SK-N-DZ (cell line): ENCODE measurements at places on chromosomes 6 and 20.

DNA sequence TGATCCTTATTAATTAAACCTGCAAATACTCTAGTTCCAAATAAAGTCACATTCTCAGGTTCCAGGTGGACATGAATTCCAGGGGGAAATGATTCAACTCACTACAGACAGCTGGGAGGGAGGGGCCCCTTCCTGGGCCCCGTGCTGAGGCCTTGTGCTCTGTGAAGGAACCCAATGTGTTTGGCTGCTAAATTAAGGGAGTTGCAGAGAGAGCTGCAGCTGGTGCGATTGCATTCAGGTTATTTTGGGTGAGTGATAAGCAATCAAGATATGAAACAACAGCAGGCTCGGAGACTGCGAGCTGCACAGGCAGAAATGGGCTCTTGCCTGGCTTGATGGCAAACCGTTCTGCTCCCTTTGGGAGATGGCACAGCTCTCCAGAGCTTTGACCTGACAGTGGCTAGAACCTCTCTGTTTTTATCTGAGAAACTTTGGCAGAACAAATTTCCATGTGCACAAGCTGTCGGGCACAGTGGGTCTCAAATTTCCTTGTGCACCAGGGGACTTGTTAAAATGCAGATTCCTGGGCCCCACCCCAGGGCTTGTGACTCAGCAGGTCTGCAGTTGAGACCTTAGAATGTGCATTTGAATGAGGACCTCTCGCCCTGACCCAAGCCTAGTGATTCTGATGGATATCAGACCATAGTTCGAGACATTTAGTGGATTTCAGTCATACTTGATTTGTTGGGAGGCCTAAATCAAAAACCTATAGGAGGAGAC, 9.8 kb downstream of the MAPK13 start:
- DNase-seq, result peak; percentile 49

GRCh38 chr20:25285856-25286798, 38.2 kb downstream of the PYGB start:
- no peak for DNase-seq

DNA sequence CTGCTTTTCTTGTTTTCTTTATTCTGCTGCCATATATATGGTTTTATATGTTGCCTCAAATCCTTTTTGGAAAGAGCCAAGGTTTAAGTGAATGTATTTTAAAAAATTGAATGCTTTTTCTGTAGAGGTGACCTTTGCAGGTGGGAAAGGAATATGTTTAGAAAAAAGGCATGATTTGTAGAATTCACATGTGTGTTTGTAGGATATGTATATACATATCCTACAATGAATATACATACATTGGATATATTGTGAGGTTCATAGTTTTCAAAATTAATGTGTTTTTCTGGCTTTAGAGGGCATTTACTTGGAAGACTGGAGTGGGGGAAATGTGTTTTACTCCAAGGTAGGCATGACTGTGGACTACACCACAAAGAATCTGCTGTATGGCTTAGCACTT, 4.0 kb upstream of the EYA2 start:
- no peak for DNase-seq

DNA sequence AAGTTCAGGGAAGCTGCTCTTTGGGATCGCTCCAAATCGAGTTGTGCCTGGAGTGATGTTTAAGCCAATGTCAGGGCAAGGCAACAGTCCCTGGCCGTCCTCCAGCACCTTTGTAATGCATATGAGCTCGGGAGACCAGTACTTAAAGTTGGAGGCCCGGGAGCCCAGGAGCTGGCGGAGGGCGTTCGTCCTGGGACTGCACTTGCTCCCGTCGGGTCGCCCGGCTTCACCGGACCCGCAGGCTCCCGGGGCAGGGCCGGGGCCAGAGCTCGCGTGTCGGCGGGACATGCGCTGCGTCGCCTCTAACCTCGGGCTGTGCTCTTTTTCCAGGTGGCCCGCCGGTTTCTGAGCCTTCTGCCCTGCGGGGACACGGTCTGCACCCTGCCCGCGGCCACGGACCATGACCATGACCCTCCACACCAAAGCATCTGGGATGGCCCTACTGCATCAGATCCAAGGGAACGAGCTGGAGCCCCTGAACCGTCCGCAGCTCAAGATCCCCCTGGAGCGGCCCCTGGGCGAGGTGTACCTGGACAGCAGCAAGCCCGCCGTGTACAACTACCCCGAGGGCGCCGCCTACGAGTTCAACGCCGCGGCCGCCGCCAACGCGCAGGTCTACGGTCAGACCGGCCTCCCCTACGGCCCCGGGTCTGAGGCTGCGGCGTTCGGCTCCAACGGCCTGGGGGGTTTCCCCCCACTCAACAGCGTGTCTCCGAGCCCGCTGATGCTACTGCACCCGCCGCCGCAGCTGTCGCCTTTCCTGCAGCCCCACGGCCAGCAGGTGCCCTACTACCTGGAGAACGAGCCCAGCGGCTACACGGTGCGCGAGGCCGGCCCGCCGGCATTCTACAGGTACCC, at the start of gene ESR1:
ESR1 (plus strand) TSS at position 170 of the 858 bp plus-strand sequence; CDS start at position 401, 231 bp downstream.
- no peak for DNase-seq

DNA sequence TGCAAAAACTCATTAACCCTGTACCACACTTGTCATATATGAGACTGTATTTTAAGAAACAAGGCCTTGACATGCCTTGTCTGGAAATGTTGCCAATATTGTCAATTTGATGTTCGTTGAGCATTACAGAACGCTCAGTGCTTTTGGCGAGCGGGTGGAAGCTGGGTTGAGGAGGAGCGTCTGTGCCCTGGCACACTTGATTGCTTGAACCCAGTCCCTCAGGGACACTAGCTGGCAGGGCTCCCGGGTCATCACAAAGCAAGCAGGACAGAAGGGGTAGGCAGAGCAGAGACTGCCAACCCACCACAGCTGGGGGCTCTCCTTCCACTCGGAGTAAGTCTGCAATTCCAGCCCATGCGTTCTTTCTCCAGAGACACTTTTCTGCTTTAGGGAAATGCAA, 286.3 kb downstream of the KHDC1L start:
- no peak for DNase-seq

DNA sequence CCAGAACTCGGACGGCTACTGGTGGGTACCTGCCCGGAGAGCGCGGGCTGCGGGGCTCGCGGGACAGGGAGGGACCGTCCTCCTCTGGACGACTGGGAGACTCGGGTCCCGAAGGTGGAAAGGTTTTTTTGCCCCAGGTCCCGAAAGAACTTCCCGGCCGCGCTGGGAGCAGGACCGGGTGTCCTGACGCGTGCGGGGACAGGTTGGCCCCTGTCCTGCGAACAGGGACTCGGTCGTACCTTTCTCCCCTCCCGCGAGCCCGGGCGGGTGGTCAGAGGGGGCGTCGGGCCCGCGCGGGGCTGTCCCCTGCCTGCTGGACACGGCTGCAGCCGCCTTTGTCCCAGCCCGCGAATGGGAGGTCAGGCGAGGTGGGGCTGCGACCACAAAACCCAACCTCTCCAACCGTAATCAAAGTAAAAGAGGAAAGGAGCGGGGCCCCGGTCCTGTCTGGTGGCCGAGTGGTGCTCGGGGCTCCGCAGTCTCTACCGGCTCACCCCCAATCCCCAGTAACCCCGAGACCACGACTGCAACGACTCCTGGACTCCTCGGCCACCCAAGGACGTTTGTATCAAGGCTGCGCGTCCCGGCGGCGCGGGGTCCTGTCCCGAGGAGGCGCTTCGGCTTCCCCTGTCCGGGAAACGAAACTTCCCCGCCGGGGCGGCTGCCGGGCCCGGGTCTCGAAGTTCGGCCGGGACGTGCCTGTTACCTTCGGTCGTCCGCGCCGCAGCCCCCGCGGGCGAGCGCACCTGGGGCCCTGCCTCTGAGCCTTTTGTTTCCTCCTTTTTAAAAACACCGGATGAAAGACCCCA, 798 bp downstream of the DSP start:
- no peak for DNase-seq

- DNase-seq, result no peak
These were observed 160.7 kb downstream of the LRFN2 start for GRCh38 chr6:40426346-40427066.

DNA sequence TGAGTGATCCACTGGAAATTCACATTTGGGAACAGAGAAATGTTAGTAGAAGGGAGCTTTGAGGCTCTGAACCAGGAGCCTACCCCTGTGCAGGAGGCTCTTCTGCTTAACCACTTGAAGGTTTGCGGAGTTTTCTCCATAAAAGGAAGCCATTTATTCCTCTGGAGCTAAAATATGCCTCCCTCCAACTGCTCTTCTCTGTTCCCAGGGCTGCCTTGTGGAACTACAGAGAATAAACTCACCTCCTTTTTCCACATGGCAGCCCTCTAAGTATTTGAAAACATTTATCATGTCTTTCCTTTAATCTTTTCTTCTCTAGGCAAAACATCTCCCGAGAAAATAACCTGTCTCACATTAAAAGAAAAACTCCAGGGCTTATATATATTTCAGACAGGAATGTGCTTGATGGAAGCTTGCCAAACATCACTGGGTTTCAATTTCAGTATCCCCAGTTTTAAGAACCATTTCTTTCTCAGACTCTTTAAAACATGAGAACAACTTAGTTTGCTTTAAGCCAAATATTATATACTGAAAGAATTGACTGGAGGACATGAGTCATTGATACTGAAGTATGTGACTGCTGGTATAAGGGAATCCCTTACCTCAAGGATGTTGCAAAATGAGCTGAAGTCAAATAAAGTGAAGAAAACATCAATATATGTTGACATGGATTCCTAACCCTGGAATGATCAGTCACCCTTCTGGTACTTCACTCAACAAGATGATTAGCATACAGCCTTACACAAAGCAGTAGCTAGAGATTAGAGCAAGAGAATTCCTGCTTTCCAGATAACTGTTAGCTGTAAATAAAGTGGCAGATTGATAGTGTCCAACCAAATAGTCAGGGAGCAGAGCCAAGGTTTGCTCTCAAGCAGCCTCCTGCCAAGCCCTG, 74.0 kb downstream of the ZBTB2 start:
- DNase-seq, result no peak

DNA sequence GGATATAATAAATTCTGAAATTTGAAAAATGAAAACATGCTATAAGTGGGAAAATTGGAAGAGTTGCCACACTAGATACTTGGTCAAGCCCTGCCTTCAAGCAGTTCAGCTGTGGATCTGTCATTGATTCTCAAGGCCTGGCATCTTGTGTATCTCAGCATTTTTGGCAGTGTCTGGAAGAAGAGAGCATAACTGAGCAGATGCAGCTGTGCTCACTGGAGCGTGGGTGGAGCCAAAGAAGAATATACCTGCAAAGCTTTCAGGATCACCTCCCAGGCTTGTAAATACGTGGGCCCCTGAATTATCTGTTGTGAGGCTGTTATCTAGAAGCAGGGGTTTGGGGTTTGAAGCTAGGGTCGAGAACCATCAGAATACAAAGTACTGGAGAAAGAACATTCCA, 31.3 kb upstream of the CHD6 start:
- DNase-seq, result peak; percentile 49

GRCh38 chr20:34293119-34293518, 10.0 kb downstream of the AHCY start:
- DNase-seq, result no peak

DNA sequence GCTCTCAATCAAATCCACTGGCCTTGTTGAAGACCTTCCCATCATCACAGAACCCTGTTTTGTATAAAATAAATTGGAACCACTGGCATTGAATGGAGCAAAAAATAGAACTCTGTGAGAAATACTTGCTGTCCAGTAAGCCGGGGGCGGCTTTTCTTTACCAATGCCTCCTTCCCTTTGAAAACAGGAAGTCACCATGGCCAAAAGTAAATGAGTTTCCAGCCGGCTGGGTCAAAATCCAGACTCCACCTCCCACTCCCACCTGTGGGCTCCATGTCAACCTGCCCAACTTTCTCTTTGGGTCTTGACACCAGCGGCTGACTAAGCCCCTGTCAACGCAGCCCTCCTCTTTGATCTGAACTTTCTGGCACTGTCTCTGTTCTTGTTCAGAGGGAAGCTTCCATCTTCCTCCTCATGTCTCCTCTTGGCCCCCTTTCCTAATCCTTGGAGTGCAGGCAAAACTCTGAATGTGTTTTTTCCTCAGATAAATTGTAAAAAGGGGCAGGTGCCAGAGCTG, 95.2 kb downstream of the TFAP2C start:
- no peak for DNase-seq

DNA sequence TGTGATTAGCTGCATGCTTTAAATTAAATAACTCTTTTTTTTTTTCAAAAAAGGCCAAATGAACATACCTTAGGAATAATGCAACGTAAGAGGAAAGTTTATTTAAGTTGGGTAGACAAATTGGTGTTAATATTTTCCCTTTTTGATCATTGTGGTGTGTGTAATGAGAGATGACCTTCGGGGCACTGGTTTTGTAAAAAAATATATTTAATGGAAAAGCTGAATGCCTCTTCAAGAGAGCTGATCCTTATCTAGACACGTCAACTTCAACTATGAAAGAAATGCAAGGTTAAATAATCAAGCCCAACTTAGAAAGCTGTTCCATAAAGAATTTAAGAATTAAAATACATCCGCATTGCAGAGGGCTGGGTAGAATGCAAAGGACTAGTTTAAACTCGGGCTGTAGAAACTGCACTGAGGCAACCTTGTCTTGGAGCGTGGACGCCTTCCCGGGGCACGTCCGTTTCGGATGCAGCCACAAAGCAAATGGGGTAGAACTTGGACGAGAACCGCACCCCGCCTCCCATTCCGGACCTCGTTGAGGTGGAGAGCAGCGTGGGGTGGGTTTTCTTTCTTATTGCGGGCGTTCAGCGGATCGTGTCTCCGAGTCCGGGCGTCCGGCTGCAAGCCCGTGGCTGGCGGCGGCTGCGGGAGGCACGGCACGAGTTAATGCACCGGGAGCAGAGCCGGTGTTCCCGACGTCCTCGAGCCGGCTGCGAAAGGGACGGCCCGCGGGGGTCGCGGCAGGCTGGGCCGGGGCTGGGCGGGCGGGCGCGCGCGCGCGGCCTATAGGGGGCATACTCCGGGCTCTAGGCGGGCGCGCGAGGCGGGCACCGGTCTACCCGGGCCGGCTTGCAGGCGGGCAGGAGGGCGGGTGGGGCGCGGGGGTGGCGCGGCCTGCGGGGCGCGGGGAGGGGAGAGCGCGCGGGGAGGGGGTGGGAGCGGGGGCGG, 1.9 kb downstream of the JARID2 start:
- DNase-seq, result peak; percentile 56

GRCh38 chr6:97053643-97054411, 129.3 kb downstream of the KLHL32 start:
- peak; percentile 12 for DNase-seq

DNA sequence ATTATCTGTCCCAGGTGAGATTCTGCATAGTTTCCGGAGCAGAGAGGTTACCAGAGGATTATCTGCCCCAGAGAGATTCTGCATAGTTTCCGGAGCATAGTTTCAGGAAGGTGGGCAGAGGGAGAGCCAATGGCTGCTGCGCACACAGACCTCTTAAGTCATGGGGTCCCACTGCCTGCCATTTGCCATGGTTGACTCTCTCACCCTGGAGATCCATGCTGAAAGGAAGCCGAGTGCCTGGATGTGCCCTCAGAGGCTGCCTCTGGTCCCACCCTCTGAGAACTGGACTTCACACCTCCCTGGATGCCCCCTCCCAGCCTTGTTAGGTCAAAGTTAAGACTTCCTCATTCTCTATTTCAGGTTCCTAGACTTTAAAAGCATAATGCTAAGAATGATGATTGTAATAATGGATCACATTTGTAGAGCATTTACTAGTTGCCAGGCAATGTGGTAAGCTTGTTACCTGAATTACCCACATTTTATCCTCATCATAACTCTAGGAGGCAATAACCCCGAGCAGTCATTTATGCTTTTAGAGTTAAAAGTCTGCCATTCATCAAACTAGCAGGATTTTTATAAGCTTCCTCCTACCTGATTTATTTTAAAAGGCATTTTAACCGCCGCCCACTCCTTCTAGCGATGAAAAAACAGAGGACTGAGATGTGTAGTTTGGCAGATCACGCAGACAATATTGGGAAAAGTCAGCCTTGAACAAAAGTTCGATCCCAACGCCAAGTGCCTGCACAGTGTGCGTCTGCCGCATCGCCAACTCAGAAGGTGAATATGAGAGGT, 11.9 kb downstream of the SERPINB9 start:
- DNase-seq, result no peak
